ENCODE measurements at places on chromosomes 7 and 10. TPM values are rescaled to one million over a fixed set of nuclear protein-coding genes. Genes with fewer than 3 reads are reported as not detected.

Gene EVX1
- not detected for total RNA-seq

Gene ZNF398
- total RNA-seq: 92.7 TPM

DNA sequence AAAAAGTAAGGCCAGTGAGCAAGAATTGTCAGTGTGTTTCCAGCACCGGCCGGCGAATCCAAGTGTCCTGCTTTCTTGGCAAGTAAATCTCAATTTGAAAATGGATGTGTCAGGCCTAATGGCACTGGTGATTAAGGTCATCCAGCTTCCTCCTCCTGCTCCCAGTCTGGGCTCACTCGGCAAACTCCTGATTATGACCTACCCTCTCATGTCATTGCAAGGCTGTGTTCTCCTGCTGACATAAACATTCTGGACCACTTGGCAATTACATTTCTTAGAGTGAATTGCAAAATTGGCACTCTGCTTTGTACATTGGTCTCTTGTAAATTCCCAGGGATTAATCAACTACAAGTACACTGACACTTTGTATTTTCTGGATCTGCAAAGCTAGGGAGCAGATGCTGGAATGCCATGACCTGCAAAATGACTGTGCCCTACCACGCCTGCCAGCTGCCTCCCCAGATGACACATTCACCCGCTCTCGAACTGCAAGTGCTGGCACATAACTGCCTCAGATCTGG, 473.8 kb downstream of the KIF20B start:
- no peak overlapping the region for H3K27ac ChIP-seq
- H3K4me1 ChIP-seq: no peaks in the 10 kb centered on the region
- H3K36me3 ChIP-seq: no peaks in the 10 kb centered on the region
- no peak overlapping the region for H3K4me3 ChIP-seq
- DNase-seq: no peak

DNA sequence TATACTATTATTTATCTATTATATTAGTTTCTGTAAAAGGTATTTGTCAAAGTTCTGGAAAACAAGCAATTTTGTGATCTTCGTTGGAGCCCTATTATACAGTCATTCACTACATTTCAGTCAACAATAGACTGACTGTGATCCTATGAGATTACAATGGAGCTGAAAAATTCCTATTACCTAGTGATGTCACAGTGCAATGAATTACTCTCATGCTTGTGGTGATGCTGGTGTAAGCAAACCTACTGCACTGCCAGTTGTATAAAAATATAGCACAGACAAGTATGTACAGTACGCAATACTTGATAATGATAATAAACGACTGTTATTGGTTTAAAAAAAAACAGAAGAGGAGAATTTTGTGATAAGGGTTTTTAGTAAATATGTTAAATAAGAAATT, 21.4 kb downstream of the OR6V1 start:
- no peaks in the 10 kb centered on the region for H3K27me3 ChIP-seq
- DNase-seq: no peak
- H3K4me1 ChIP-seq: no peaks in the 10 kb centered on the region
- H3K27ac ChIP-seq: no peak overlapping the region
- no peaks in the 10 kb centered on the region for H3K36me3 ChIP-seq
- H3K4me3 ChIP-seq: no peak overlapping the region

GRCh38 chr7:150717814-150718420, 1.5 kb downstream of the GIMAP1 start:
- no peak overlapping the region for H3K27ac ChIP-seq
- no peak overlapping the region for H3K4me3 ChIP-seq
- H3K27me3 ChIP-seq: peaks cover 17% of the 10 kb centered on the region
- no peaks in the 10 kb centered on the region for H3K4me1 ChIP-seq
- no peaks in the 10 kb centered on the region for H3K36me3 ChIP-seq
- no peak for DNase-seq

Gene GPRIN2
- total RNA-seq: 28.5 TPM

Gene TAC1
- total RNA-seq: 8.7 TPM

GRCh38 chr7:155229548-155230168, 68.0 kb upstream of the INSIG1 start:
- no peak overlapping the region for H3K27ac ChIP-seq
- peaks cover 14% of the 10 kb centered on the region for H3K4me1 ChIP-seq
- DNase-seq: no peak
- H3K27me3 ChIP-seq: no peaks in the 10 kb centered on the region
- no peaks in the 10 kb centered on the region for H3K36me3 ChIP-seq

DNA sequence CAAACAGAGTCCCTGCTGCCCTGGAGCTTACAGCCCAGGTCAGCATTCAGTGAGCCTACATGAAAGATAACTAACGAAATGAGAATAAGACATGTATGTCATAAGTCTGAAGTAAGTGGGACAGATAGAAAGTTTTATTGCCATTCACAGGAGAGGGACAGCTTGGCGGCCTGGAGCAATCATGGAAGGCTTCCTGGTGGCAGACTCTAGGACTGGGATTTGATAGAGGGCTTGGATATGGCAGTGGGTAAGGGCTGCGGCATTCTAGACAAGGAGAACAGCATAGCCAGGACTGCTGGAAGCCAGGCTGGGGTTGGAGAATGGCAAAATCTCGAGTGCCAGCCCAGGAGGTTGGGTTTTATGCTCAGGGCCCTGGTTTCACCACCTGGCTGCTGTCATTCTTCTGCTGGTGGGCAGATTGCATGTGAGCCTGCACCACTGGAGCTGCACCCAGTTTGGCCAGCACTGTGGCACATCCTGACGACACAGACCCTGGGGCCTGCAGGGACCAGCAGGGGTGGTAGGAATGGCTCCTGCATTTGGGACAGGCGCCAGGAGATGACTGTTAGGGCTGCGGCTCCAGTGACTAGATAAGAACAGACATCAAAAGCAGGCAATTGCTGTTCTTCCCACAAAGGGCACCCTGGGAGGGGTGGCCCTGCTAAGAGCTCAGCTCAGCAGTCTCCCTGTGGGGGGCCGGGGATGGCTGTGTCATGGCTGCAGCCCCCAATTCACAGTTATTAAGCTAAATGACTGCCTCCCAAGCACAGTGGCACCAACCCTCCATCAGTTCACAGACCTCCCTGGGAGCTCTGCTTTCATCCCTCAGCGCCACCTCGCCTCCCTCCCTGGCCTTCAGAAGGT, 161.1 kb downstream of the RPS24 start:
- H3K36me3 ChIP-seq: no peaks in the 10 kb centered on the region
- H3K27me3 ChIP-seq: no peaks in the 10 kb centered on the region
- no peak overlapping the region for H3K27ac ChIP-seq
- H3K4me1 ChIP-seq: no peaks in the 10 kb centered on the region
- DNase-seq: no peak

DNA sequence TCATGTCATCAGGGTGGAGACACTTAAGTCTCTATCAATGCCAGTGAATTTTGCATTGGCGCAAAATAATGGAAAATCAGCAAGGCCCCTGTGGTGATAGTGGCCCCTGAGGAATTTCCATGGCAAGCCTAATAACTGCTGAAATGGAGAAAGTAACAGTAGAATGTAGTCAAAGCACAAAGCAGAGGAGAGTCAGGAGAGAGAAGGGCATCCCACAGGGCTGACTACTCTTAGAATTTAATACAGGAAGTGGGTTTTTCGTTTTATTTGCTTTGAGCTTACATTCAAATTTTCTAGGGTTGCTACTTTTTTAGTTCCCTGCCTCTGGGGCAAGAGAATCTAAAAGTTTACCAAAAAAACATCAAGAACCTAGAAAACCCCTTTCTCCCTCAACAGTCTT, 39.0 kb downstream of the BZW2 start:
- no peak overlapping the region for H3K27ac ChIP-seq
- no peak overlapping the region for H3K4me3 ChIP-seq
- H3K27me3 ChIP-seq: no peaks in the 10 kb centered on the region

DNA sequence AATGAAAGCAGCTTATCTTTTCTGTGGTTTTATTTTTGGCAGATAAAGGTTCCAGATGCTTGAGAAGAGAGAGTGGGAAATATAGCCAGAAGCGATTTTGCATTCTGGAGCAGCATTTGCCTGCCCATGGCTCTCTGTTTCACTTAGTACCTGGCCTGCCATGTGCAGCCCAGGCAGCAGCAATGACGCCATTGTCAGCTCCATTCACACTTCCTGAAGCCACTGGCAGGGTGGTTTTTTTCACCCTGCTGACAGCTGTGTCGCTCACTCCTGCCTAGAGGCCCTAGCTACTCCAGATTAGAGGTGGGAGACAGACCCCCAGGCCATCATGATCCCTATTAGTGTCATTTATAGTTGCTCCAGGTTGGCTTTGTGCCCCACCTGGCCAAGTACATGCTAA, 30.1 kb upstream of the NEUROD6 start:
- H3K4me3 ChIP-seq: no peak overlapping the region
- no peak for DNase-seq

DNA sequence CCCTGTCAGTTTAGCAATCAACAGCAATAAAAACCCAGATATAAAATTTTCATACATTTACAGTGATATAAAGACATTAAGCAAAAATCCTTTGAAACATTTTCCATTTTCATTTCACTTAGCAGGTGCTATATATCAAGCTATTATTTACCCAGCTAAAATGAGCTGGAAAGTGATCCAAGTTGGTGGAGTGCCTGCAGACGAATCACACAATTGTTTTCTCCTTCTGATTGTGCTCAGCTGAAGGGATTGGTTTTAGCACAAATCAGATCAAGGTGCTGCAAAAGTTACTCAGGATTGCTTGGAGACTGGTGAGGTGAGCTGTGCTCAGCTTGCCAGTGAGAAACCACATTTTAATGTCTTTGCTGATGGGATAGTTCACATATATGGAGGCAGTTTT, 138.1 kb downstream of the LRMDA start:
- H3K4me3 ChIP-seq: no peak overlapping the region
- no peaks in the 10 kb centered on the region for H3K4me1 ChIP-seq
- DNase-seq: no peak
- no peak overlapping the region for H3K27ac ChIP-seq
- no peaks in the 10 kb centered on the region for H3K27me3 ChIP-seq

Gene ELFN1
- total RNA-seq: 5.0 TPM

Gene PLEKHA1
- total RNA-seq: 32.6 TPM

Gene ANKRD2
- total RNA-seq: not detected

DNA sequence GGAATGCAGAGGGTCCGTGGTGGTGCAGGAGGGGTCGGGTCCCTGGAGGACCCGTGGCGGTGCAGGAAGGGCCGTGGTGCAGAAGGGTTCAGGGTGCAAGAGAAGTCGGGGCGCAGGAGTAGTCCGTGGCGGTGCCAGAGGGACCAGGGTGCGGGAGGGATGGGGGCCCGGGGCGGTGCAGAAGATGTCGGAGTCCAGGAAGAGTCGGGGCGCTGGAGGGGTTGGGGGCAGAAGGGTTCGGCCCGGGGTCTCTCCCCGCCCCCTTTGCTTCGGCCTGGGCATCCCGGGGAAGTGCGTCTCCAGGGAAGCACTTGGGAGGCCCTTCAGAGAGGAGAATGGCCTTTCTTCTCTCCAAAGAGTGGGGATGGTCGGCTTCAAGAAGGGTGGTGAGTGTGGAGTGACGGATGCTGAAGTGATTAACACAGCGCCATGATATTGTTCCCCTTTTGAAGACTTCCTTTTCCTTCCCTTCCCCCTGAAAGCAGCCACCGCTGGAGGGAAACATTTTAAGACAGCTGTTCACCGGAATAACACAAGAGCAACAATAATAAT, 997 bp downstream of the WDR37 start:
- H3K27me3 ChIP-seq: no peaks in the 10 kb centered on the region
- peak; percentile 43 for DNase-seq
- peak overlapping the region; percentile 70 for H3K4me3 ChIP-seq
- H3K36me3 ChIP-seq: no peaks in the 10 kb centered on the region

- no peaks in the 10 kb centered on the region for H3K4me1 ChIP-seq
- no peak overlapping the region for H3K4me3 ChIP-seq
- no peak for DNase-seq
- no peaks in the 10 kb centered on the region for H3K36me3 ChIP-seq
Observed at GRCh38 chr7:27162561-27163287, 2.6 kb downstream of the HOXA9 start.

DNA sequence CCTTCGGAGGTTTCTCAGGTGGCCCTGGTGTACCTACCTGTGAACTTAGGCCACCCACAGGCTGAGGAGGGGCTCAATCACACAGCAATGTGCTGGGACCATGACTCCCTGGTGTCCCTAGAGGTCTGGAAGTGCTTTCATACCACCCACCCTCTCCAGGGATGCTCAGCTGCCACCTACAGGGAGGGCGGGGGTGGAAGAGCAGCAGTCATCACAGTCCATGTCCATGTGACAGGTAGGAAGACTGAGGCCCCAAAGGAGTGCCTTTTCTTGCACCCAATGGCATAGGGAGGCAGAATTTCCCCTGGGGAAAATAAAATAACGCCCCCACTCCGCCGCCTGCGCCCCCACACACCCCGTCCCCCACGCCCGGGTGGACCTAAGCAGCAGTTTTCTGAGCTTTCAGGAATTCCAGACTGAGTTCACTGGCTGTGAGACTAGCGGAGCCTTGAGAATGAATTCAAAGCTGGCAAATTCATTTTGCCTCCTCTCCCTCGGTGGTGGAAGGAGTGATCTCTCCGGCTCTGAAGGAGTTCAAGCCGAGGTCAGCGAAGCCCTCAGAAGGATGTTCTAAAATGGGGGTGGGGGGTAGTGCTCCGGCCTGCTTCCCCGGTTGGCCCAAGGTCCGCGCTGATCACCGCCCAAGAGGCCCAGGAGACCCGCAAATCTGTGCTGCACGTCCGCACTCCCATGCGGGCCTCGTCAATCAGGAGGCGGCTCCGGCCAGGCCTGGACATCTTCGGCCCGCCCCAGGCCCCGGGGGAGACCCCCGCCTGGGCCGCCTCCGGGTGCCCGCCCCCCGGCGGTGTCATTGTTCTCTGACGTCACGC, 2.1 kb upstream of the ZMIZ1 start:
- H3K4me1 ChIP-seq: peaks cover 17% of the 10 kb centered on the region
- peaks cover 11% of the 10 kb centered on the region for H3K27me3 ChIP-seq
- peak; percentile 53 for DNase-seq
- H3K4me3 ChIP-seq: peak overlapping the region; percentile 90

GRCh38 chr10:101290431-101290830, 61.2 kb upstream of the LBX1 start:
- peak overlapping the region; percentile 76 for H3K4me3 ChIP-seq
- peaks cover 53% of the 10 kb centered on the region for H3K4me1 ChIP-seq
- H3K27me3 ChIP-seq: peaks cover 95% of the 10 kb centered on the region
- no peak overlapping the region for H3K27ac ChIP-seq
- DNase-seq: no peak

- H3K36me3 ChIP-seq: no peaks in the 10 kb centered on the region
- peaks cover 14% of the 10 kb centered on the region for H3K4me1 ChIP-seq
- no peaks in the 10 kb centered on the region for H3K27me3 ChIP-seq
Observed at GRCh38 chr10:27344568-27345454, 104.2 kb upstream of the ACBD5 start.

GRCh38 chr7:778968-779451, 51.9 kb upstream of the PRKAR1B start:
- H3K27ac ChIP-seq: no peak overlapping the region
- H3K36me3 ChIP-seq: peaks cover 16% of the 10 kb centered on the region
- H3K4me3 ChIP-seq: no peak overlapping the region
- DNase-seq: no peak
- H3K4me1 ChIP-seq: no peaks in the 10 kb centered on the region

GRCh38 chr7:140940898-140941297, 16.2 kb upstream of the BRAF start:
- no peak overlapping the region for H3K4me3 ChIP-seq
- no peak for DNase-seq
- no peak overlapping the region for H3K27ac ChIP-seq

Data from GM23338 (cell line).